ENCODE measurements at places on chromosomes 7 and 10. TPM values are rescaled to one million over a fixed set of nuclear protein-coding genes. Genes with fewer than 3 reads are reported as not detected.

Gene HGF
- polyA plus RNA-seq: 6.6 TPM

- peak; percentile 25 for DNase-seq
Observed at GRCh38 chr10:116097239-116097784, 175.7 kb downstream of the GFRA1 start.

- no peak for DNase-seq
Observed at GRCh38 chr7:12714379-12714737, 26.9 kb downstream of the ARL4A start.

Gene GPR158
- 0.02 TPM for polyA plus RNA-seq

Gene ANXA8
- 13.7 TPM for polyA plus RNA-seq

Gene CCDC3
- polyA plus RNA-seq: 21.5 TPM

Gene NT5C2
- polyA plus RNA-seq: 55.7 TPM

DNA sequence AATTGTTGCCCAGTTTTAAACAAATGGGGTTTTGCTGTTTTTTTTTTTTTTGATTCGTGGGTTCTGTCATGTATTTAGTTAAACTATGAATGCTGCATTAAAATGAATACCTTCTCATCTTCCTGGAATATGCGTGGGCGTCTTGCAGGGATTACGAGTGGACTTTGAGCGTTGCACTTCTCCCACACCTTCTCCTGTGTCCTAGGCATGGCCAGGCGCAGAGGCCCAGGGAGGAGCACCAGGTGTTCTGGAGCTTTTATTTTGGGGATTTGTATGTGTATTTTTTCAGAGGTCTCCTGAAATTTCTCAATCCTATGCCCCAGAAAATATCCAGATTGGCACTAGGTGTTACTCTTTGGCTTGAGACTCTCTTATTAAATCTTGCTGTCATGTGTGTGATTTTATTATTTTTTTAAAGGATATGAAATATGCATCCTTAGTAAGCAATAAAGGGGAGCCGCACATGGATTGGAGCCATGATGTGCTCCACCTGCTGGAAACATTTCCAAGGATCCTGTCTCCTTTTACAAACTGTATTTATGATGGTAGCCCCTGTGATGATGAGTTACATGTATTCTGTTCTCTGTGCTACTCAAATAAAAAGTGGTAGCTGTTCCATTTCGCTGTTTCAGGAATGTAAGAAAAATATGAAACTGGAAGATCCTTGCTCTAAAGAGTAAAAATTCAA lies 482.2 kb upstream of the KLF6 start:
- peak; percentile 32 for DNase-seq

Gene TMEM139
- 8.4 TPM for polyA plus RNA-seq

DNA sequence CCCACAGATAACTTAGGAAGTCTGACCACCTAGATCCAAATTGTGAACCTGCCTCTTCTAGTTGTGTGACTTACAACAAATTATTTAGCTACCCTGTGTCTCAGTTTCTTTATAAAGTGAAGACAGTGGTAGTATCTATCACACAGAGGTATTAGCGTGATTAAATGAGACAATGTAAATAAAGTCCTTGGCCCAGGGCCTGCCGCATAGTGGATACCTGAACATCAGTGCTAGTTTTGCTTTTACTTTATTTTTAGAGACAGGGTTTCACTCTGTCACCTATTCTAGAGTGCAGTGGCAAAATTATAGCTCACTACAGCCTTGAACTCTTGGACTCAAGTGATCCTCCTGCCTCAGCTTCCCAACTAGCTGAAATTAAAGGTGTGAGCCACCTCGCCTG lies 177.1 kb downstream of the CDK14 start:
- no peak for DNase-seq

- DNase-seq: no peak
Observed at GRCh38 chr7:94649450-94649849, 6.5 kb downstream of the SGCE start.

- DNase-seq: no peak
Observed at GRCh38 chr10:14137391-14137790, 193.3 kb downstream of the FRMD4A start.

Gene FBXL13
- 1.4 TPM for polyA plus RNA-seq

GRCh38 chr10:33273295-33274002 lies 61.0 kb downstream of the NRP1 start:
- peak; percentile 88 for DNase-seq

- DNase-seq: peak; percentile 42
Observed at GRCh38 chr10:127619546-127620325, 70.6 kb downstream of the NPS start.

DNA sequence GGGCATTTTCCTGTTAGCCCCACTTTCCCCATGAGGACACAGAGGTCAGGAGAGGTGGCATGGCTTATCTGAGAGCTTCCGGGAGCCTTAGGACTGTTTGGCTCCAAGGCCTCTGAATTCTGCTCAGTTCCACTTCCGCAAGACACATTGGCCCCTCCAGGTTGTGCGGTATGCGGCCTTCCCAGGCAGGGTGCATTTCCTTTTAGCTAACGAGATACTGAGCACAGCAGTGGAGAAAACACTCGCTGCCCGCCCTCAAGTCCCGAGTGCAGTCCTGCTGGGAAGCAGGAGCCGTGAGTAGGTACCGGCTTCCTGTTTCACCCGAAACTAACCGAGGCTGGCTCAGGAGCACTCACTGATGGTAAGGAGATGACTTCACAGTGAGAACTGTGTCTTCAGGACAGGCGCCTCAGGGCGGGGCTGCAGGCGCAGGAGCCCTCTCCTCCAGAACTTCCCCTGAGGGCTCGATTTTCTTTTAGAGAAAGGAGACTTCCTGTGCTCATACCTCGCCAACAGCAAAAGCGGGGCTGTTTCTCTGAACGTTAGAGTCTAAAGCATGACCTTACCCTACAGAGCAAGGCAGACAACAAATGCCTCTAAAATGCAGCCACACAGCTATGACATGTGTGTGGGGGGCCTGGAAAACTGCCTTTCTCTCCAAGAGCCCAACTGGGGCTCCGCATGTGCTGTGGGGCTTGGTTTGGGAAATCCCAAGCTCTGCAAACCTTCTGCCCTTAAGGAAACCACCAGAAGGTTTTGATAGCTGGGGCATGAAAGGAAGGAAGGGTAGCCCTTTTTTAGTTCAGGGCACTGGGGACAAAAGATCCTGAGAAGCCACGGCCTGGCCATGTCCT lies 25.9 kb downstream of the RGS10 start:
- DNase-seq: no peak

DNA sequence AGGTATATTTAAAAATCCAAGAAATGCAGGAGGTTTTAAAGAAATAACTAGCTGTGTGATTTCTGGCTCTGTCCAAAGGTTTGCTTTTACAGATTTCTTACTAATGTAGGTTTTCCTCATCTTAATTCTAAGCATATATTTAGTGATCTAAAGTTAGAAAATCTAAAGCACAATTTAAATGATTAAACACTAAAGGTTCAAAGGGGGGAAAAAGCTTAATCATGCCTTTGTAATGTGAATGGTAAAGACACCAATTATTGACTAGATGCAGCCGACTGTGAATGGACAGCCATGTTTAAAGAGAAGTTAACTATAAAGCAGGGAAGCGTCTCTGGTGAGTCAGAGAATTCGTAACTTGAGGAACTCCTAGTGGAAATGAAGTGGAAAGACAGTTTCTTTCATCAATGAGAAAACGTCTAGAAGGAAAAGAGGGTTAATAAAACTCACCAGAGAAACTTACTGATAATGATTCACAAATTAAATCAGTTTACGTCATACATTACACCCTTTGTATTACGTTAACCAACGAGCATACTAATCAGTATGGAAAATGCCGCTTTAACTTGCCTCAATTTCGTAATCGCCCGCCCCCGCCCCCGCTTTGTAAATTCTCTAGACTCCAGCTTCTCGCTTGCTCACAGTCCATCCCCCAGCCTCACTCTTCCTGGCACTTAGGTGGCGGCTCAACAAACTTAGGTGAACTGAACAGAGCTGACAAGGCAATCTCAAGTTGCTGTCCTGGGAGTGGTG lies 1.1 kb upstream of the HBP1 start:
- DNase-seq: peak; percentile 95

DNA sequence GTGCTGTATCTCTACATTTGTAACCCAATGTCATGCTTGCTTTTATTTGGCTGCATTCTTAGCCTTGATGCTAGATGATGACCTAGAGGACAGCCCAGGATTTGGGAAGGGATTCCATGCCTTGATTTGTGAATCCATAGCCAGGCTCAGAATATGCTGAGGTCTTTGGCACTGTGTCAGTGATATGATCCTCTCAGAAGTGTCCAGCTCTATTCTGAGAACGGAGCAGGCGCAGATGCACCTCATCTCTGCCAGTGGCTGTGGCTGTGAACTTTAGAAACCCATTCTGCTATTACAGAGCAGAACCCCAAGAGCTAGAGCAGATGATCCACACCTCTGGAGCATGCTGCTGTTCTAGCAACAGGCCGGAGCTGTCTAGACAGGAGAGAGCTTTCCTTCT lies 212.8 kb downstream of the TRIL start:
- no peak for DNase-seq

DNA sequence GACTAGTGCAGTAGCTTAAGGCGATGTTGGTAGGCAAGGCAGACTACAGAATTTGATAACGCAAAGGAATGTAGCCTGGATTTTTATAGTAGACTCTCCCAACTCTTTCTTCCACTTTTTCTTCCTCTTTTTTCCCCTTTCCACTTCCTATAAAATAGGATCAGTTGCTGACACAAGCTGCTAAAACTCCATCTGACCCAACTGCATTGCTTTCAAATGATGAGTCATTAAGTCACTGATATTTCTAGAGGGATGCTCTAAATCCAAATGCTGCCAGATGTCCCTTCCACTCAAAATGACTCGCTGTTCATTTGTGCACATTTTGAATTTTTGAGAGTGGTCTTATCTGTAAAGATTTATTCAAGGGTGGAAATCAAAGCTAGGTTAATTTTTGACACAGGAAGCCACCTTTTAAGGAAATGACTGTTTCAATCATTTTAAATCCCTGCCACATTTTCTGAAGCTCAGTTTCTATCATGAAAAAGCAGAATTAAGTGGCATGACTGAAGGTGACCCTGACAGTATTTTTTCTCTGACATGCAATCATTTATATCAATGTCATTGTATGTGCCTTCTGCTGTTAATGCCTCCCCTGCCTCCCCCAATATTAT lies 25.8 kb upstream of the SFMBT2 start:
- DNase-seq: no peak

DNA sequence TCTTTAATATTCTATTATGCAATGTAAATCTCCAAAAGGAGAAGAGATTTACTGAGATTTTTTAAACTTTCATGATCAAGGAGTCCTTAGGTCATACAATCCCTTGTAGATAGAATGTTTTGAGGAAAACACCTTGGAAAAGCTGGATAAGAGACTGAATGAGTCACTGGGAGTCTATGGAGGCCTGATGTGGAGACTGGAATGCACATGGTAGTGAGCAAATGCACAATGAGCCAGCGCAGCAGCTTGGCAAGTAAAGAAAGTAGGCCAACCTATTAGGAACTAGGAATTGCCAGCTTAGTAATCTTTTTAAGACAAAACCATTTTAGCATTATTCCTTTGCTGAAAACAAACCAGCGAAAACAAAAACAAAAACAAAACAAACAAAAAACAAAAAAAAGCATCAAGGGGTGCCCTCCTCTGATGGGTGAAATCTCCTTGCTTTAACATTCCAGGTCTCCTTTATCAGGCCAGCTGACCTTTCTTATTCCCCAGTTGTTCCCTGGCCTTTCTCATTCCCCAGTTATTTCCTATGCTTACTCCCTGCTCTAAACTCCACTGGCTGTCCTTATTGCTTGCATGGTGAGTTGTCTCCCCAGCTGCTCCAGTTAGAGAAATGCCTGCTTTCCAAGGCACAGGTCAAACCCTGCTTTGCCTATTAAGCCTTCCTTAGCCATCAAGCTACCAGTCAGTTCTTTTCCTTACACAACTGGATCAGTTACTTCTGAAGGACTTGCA lies 135.8 kb downstream of the PLCE1 start:
- no peak for DNase-seq

GRCh38 chr7:16967300-16967811 lies 85.6 kb upstream of the AGR3 start:
- no peak for DNase-seq

GRCh38 chr10:9166770-9167169 lies 1112.3 kb downstream of the GATA3 start:
- no peak for DNase-seq

DNA sequence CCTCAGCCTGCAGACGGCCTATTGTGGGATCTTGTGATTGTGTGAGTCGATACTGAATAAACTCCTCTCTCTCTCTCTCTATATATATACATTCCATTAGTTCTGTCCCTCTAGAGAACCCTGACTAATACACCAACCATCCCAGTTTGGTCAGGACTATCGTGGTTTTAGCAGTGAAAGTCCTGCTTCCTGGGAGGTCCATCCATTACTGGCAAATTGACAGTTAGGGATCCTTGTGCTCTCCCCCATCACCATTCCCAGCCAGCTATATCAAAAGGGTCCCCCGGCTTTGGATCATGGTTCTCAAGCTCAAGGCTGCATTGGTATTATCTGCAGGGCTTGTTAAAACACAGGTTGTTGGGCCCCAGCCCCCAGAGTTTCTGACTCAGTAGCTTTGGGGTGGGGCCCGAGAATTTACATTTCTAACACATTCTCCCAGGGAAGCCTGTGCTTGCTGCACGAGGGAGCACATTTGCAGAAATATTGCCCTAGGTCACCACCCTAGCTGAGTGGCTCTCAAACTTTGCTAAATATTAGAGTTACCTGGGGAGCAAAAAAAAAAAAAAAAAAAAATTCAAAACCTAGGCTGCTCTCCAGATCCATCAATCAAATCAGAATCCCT lies 899.1 kb upstream of the AUTS2 start:
- DNase-seq: no peak

Gene FAM241B
- polyA plus RNA-seq: 12.2 TPM

DNA sequence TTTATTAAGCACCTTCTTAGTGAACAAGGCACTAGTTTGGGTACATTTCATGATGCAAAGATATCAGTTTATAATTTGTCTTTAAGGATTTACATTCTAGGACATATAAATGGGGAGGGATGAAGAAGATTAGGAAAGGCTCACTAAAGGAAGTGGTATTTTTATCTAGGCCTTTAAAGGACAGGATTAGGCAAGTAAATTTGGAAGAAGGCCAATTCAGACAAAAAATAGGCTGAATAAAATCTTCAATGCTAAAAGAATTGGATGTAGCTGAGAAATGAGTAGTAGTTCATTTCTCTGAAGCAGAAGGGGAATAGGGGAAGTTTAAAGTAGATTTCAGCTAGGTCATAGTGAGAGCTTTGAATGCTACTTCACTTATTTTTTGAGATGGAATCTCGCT lies 4.8 kb upstream of the FAM24B start:
- no peak for DNase-seq

GRCh38 chr10:132077091-132077490 lies 11.3 kb downstream of the JAKMIP3 start:
- DNase-seq: no peak

Gene SPDYE5
- 0.06 TPM for polyA plus RNA-seq

Gene UPK3BL2
- 17.3 TPM for polyA plus RNA-seq

DNA sequence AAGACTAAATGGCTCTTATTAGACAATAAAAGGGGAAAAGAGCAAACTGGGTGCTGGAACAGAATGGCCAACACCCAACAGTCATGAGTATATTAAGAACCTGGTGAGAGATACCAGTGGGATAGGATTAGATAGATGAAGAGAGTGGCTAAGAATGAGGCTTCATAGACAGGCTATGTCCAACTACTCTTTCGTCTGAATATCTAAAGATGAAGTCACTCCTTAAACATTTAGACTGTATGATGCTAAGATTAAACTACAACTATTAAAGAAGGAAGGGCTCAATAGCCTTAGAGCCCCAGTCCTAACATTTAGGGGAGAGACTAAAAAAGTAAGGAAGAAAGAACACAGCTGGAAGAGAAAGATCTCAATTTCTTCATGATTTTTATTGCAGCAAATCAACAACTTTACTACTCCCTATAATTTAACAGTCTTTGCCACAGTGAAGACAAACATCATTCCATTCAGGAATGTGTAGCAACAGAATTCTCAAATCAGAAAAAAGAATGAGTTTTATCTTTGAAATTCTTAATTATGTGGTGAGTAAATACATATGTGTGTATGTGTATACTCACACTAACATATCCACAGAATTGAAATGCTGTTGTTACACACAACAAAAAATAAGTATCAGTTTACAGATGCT lies 45.6 kb downstream of the CACNA2D1 start:
- DNase-seq: peak; percentile 55
